Left renal cortex interstitium (tissue), 4 donors: ENCODE measurements at places on chromosomes 16 and 17.
A peak's percentile ranks its signal among the peaks of the same experiment; 100 is the strongest.

- DNase-seq, result no peak
These were observed 23.0 kb downstream of the CDH13 start for GRCh38 chr16:82649766-82650165.

GRCh38 chr17:42880776-42881310, 19.8 kb upstream of the G6PC1 start:
- DNase-seq, result no peak

DNA sequence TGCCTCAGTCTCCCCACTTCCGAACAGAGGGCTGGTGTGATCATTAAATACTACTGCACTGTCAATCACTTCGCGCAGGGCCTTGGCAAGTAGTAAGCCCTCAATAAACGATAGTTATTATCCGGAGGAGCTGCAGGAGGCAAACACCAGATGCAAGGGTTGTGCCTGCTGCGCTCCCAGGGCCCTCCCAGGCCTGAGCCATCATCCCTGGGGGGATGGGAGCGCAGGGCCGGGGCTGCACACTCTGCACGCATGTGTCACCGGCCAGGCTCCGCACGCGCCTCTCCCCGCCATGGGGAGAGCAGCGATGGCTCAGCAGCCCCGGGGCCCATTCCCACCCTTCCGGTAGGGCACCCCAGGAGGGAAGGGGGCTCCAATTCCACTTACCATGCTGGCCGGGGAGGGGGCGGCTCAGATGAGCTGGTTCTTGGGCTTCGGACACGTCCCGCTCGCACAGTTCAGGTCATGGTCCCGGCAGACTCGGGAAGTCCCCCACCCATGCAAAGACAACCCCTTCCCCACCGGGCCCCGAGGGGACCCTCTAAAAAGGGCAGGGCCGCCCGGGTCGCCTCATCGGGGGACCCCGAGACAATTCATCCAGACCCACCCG, 681 bp downstream of the XPO6 start:
- DNase-seq, result no peak

GRCh38 chr16:26644912-26645543, 421.7 kb upstream of the C16orf82 start:
- DNase-seq, result no peak

DNA sequence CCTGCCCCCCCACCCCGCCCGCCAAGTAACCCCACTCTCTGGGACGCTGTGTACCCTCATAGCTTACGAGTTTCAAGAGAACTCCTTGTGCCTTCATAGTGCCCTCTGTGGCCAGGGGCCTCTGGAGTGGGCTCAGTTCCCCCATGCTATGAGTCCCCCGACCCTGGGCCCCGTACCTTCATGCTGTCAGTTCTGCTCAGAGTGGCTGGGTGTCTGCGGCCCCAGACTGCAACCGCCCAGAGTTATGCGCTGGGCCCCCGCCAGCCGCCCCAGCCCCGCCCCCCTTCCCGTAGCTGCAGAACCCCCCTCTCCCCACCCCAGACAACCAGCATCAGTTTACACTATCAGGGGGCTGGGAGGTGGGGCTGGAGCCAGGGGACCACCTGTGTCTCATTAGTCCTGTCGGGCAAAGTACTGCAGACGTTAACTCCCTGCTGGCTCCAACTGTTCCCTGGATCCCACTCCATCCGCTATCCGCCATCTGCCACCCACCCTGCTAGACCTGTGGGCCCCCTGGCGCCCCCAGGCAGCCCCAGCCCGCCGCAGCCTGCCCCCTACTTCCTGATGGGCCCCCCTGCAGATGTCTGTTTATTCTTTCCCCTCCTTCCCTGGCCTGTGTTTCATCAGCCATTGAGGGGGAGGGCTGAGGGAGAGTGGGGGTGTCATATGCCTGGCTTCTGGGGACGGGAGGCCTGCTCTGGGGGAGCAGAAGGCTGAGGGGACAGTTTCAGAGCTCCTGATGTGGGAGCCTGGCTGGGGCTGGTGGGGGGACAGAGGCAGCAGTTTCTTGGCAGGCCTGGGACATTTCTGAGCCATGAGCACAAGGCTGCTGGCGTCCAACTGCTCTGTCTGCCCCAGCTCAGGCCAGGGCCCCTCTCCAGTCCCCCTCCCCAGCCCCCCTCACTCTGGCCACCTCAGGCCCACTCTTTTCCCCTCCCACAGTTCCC, at the start of gene MFAP4:
TSS of gene MFAP4 (minus strand) at position 217 of the 947 bp plus-strand sequence. CDS start at position 182, 35 bp downstream.
- peak; percentile 64 for DNase-seq

DNA sequence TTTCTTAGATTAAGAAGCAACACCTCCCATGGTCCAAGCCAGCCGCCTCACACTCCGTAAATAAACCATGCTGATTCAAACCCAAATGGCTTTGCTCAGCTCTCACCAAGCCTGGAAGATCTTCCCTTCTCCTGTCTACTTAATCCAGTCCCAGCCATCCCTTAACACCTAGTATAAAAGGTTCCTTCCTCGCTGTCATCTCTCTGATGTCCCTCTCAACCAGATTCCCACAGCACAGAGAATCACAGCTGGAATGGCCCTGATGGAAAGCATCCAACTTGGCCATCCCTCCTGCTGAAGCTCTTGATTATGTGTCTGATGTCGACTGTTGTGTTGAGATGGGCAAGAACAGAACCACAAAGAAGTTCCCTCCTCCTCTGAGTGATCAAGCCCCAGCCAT, 50.6 kb upstream of the ADCY9 start:
- DNase-seq, result no peak

GRCh38 chr17:30379303-30379902, 676 bp downstream of the CPD start:
- DNase-seq, result no peak

GRCh38 chr17:62755141-62755851, 52.8 kb downstream of the MARCHF10 start:
- no peak for DNase-seq

- DNase-seq, result no peak
These were observed 73.1 kb upstream of the TANC2 start for GRCh38 chr17:62892870-62893338.

DNA sequence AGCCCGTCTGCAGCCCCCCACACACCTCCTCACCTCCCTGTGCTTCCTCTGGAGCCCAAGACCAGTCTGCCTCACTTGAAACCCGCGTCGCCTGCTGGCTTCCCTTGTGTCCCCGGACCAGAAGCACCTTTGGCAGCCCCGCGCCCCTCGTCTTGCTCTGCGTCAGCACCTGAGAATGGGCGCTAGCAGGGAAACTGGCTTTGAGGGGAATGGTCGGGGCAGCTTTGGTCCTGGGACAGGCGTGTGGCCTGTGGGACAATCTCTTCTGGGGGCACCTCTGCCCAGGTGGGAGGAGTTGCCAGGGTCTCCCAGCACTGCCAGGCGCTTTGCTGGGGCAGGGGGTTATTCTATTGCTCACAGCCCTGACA, 3.6 kb upstream of the MAFG start:
- DNase-seq, result no peak

DNA sequence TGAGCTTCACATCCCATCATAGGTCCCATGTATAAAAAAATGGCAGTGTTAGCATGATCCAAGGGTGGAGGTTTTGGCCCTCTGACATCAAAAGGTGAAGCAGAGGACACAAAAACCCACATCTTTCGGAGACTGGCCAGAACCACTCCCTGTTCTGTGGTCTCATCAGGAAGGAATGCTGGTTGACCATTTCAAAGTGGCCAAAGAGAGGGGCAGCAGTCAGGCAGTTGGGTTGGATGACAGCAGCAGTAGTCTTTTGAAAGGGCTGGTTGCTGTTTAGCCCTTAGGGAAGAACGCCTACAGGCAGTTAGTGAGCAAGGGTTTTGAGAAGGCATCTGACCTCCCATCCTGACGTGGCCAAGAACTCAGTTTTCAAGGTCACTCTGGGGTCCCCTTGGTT, 40.5 kb downstream of the LCMT1 start:
- DNase-seq, result no peak

DNA sequence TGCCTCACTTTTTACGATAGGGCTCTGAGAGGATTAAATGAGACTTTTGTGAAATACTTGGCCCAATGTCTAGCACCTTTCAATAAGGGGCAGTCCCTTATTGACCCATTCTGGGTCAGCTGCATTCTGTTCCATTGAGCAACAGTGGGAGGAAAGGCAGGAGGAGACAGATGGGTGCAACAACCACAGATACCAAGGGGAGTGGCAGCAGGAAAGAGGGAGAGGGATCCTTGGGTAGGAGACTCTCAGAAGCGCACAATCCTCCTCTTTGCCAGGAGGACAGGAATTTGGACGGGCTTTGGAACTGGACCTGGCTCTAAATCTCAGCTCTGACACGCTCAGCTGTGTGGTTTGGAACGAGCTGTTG, 3.5 kb downstream of the PIPOX start:
- DNase-seq, result no peak

- no peak for DNase-seq
These were observed 1.1 kb downstream of the SYT17 start for GRCh38 chr16:19169082-19169639.

GRCh38 chr17:39627712-39628516, 1.2 kb downstream of the PPP1R1B start:
- DNase-seq, result no peak

- DNase-seq, result peak; percentile 64
These were observed 136.9 kb downstream of the KCNJ12 start for GRCh38 chr17:21513012-21513570.

DNA sequence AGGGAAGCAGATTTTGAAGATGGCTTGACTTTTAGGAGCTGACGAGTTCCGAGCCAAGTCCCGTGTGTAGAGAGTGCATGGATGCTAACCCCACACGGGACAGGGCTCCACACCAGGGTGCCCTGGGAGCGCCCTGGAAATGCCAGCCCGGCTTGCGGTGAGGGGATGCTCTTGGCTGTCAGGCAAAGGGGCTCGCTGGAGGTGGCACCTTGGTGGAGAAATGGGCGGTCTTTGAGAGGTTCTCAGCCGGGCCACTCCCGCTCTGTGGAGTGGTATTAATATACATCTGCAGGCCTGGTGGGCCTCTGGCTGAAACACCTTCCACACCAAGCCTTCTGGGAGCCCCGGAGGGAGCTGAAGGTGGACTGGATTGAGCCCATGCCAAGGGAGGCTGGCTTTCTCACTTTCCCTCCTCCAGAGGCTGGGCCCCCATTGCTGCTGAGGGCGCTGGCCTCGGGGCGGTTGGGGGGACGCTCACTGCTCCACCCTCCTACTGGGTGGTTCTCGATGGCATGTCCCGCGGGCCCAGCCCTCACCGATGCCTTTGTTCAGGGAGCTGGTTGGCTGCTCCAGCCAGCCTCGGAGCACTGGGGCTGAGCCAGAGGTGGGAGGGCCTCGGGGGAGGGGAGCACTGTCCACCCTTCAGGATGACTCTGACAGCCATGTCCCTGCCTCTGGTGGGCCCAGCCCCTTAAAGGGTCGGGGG, 210.3 kb downstream of the NTN1 start:
- no peak for DNase-seq

GRCh38 chr17:64682261-64683181, 20.4 kb upstream of the SMURF2 start:
- DNase-seq, result no peak
